Calu3 (cell line): ENCODE measurements at places on chromosomes 3 and 15. TPM values are rescaled to one million over a fixed set of nuclear protein-coding genes. Genes with fewer than 3 reads are reported as not detected.
A peak's percentile ranks its signal among the peaks of the same experiment; 100 is the strongest.

DNA sequence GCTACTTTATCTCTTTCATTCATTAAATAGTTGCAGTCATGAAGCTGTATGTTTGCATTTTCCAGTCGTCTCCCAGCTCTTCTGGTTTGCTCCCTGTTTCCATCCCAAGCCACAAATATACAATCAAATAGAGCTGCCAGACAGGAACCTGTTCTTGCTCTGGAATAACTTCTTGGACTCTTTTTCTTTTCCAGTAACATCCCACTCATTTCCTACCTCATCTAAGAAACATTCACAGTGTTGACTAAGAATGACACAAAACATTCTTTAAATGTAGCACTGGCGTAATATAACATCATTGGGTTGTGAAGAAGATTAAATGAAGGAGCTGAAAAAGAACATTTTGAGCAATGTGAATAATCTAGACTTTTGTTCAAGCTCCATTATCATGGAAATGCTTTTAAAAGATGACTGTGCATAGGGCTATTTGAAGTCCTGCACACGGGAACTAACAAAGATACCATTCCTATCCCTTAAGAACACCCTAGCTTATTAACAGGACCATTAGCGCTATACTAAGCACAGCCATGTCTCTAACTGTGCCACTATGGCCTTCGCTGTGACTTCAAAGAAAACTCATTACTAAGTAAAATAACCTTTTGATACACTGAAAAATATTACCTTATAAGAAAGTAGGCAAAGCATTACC, 574.0 kb downstream of the NAALADL2 start:
- no peaks in the 10 kb centered on the region for H3K36me3 ChIP-seq
- H3K27me3 ChIP-seq, result no peaks in the 10 kb centered on the region
- no peak overlapping the region for H3K27ac ChIP-seq
- no peak for DNase-seq

IGDCC3 gene
- not detected in 2 replicates for total RNA-seq

DNA sequence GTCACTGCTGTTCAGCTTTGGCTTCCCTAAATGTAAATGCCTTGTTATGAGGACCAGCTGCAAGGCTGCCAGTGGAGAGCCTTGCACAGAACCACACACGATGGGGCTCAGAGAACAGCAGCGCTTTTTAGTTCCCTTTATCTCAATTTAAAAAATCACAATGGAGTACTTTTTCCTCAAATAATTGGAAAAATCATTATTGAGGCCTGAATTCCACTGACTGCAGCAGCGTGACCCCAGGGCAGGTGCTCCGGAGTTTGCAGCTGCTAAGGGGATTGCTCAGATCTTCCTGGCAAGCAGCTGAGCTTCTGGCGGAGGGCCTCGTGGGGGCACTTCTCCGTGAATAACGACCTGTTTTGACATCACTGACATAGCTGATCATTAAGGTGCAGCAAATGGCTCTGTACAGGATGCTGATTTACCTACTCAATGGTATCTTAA, 245.6 kb upstream of the TRIM42 start:
- H3K27ac ChIP-seq, result no peak overlapping the region
- DNase-seq, result no peak
- H3K36me3 ChIP-seq, result no peaks in the 10 kb centered on the region

ZNF717 gene
- 13.6 and 15.6 TPM in 2 replicates for total RNA-seq

DNA sequence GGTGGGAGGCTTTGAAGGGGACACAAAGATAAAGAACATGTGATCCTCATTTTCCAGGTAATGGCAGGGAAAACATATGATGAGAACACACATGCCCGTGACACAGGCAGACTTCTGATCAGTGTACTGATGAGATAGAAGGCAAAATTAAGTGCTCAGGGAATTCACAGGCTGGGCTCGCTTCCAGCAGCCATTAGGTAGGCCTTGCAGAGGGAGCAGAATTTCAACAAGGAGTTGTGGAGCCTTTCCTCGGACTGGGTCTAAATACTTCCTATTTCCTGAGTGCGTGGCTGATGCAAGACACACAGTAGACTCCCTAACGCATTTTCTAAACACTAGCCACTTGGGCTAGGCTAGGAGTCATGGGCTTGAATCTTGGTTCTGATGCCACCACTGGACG, 74.0 kb upstream of the ETV5 start:
- no peaks in the 10 kb centered on the region for H3K36me3 ChIP-seq
- no peak overlapping the region for H3K27ac ChIP-seq
- no peaks in the 10 kb centered on the region for H3K4me1 ChIP-seq

DNA sequence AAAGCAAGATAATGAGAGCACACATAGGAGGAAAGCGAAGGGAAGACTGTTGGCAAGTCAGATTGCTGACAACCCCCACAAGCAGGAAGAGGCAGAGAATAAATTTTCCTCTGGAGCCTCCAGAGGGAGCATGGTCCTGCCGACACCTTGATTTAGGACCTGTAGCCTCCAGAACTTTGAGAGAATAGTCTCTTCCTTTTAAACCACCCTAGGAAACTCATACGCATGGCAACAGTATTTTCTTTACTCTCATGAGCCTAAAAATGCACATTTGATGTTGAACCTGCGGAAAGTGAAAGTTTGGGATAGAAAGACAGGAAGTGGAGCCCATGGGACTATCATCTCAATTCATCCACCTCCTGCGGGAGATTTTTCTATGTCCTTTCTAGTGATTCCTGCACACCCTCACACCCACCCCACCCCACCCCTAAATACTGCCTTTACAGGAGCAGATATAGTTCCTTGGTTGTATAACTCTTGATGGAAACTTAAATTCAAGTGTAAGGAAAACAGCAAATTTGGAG, 116.7 kb upstream of the LPP start:
- no peaks in the 10 kb centered on the region for H3K36me3 ChIP-seq
- H3K27ac ChIP-seq, result no peak overlapping the region
- H3K4me1 ChIP-seq, result peaks cover 29% of the 10 kb centered on the region
- H3K27me3 ChIP-seq, result no peaks in the 10 kb centered on the region
- peak; percentile 59 for DNase-seq
- H3K4me3 ChIP-seq, result no peak overlapping the region

- peaks cover 30% of the 10 kb centered on the region for H3K4me1 ChIP-seq
- DNase-seq, result no peak
- no peaks in the 10 kb centered on the region for H3K36me3 ChIP-seq
- H3K27me3 ChIP-seq, result no peaks in the 10 kb centered on the region
- no peak overlapping the region for H3K4me3 ChIP-seq
Observed at GRCh38 chr3:161150001-161150525, 44.9 kb upstream of the B3GALNT1 start.

DNA sequence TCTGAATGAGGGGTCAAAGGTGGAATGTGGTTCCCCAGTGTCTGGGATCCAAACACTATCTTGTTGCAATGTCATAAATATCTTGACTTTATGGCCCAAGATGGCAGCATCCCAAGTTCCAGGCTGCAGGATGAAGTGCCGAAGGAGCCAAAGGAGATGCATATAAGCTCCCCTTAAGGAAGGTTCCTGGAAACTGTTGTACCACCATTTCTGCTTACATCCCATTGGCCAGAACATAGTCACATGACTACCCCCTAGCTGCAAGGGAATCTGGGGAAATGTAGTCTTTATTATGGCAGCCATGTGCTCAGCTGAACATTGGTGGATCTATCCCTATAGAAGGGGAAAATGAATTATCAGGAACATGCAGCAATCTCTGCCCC, 54.3 kb downstream of the BDH1 start:
- no peaks in the 10 kb centered on the region for H3K36me3 ChIP-seq
- DNase-seq, result no peak
- peaks cover 27% of the 10 kb centered on the region for H3K4me1 ChIP-seq
- no peak overlapping the region for H3K4me3 ChIP-seq
- no peak overlapping the region for H3K27ac ChIP-seq
- H3K27me3 ChIP-seq, result no peaks in the 10 kb centered on the region

- peaks cover 10% of the 10 kb centered on the region for H3K4me1 ChIP-seq
- H3K36me3 ChIP-seq, result no peaks in the 10 kb centered on the region
- DNase-seq, result no peak
Observed at GRCh38 chr3:148950806-148951205, 40.5 kb upstream of the GYG1 start.
